T-helper 17 cell (primary cell): ENCODE measurements at places on chromosomes 4 and X.

- no peaks in the 10 kb centered on the region for H3K27me3 ChIP-seq
- H3K27ac ChIP-seq: no peak overlapping the region
- no peaks in the 10 kb centered on the region for H3K36me3 ChIP-seq
- H3K4me3 ChIP-seq: no peak overlapping the region
- DNase-seq: no peak
Observed at GRCh38 chr4:127084666-127085065, 548.1 kb upstream of the INTU start.

- no peaks in the 10 kb centered on the region for H3K36me3 ChIP-seq
- no peaks in the 10 kb centered on the region for H3K27me3 ChIP-seq
- no peak overlapping the region for H3K4me3 ChIP-seq
- H3K4me1 ChIP-seq: no peaks in the 10 kb centered on the region
- no peak overlapping the region for H3K27ac ChIP-seq
- DNase-seq: no peak
Observed at GRCh38 chrX:24577091-24577490, 70.1 kb downstream of the PCYT1B start.

DNA sequence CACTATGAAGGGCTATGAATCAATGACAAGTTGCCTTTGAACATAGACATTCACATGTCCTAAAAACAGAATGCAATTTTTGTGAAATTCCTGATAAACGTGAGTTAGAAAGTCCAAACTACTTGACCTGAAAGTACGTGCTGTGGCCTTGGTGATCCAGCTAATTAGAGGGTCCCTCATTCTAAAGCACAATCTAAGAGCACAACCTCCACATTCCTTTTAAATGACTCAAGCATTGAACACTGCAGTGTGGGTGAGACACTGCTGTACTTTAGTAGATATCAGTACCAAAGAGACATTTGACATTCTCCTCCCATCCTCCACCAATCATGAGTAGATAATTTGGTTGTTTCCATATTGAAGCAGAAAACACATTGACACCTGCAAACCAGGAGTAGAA lies 73.5 kb downstream of the FAM47B start:
- H3K27ac ChIP-seq: no peak overlapping the region
- H3K4me1 ChIP-seq: no peaks in the 10 kb centered on the region
- H3K27me3 ChIP-seq: no peaks in the 10 kb centered on the region
- DNase-seq: no peak

DNA sequence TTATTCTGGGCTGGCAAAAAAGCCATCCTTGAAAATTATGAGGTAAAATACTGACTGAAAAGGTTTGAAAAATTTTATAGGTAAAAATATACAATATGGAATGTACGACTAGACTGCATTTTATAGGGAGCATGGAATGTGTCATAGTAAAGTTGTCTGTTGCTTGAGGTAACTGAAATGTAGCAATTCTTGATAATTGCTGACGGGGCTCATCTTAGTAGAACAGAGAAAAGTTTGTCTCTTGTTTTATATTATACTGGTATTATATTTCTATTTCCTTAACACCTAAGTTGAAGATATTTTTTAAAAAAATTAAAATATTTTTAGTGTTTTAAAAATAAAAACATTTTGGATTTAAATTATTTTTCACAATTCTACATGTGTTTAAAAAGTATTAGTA lies 11.0 kb downstream of the GRIA2 start:
- no peak overlapping the region for H3K27ac ChIP-seq
- no peaks in the 10 kb centered on the region for H3K27me3 ChIP-seq
